Kidney epithelial cell (primary cell): ENCODE measurements at places on chromosomes 4 and X.

DNA sequence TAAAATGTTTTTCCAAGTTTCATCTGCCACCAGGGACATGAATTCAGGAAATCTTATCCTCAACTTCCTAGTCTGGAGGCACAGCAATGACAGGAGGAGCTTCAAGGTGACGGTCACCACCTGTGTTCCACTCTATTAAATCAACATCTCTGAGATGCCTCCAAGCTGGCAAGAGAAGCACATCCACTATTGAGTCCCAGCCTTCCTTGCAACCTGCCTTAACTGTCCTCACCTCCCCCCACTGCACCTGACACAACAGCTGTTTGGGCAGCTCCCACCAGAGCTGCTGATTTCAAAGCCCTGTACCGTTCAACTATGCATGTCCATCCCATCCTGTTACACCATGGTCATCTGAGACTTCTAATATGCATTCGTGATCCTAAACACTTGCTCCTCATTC, 123.4 kb downstream of the COL25A1 start:
- DNase-seq, result no peak

DNA sequence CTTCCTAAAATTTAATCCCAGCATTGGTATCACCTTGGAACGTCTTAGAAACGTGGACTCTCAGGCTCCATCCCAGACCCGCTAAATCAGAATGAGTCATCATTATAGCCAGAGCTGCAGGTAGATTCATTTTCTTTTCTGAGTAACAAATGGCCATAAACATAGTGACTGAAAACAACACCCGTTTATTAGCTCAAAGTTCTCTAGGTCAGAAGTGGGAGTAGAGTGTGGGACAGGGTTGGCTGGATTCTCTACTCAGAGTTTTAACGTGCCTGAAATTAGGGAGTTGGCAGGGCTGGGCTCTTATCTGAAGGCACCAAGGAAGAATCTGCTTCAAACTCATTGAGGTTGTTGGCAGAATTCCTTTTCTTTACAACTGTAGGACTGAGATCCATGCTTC, 101.8 kb upstream of the C1QTNF7 start:
- DNase-seq, result no peak

DNA sequence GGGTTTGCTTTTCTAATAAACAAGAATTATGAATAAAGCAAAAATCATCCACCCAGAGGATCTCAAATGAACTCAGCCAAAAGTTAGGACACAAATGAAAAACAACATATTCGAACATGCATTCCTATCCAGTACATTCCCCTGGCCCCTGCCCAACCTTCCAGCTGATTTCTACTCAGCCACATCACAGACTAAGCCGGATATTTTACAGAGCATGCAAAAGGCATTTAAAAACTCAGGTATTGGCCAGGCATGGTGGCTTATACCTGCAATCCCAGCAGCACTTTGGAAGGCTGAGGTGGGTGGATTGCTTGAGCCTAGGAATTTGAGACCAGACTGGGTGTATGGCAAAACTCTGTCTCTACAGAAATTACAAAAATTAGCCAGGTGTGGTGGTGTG, 54.6 kb downstream of the RELL1 start:
- no peak for DNase-seq

DNA sequence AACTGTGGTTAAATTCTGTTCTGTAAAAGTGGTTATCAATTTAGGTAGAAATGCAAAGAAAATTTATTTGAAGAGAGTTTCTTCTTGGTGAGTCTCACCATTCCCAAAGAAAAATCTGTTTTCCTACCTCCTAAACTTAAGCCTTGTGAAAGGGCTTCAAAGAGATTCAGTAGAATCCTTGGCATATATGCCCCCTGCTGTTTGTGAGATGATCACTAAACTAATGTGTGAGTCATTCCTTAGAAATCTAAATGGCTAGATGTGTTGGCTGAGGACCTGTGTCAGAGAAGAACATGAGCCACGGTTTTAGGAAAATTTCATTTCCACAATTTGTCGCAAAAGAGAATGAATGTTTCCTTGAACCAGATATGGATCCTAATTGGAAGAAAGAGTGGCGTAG, 260.9 kb downstream of the SLC7A11 start:
- no peak for DNase-seq

- DNase-seq, result no peak
These were observed 103.5 kb upstream of the OTUD4 start for GRCh38 chr4:145283909-145284308.

DNA sequence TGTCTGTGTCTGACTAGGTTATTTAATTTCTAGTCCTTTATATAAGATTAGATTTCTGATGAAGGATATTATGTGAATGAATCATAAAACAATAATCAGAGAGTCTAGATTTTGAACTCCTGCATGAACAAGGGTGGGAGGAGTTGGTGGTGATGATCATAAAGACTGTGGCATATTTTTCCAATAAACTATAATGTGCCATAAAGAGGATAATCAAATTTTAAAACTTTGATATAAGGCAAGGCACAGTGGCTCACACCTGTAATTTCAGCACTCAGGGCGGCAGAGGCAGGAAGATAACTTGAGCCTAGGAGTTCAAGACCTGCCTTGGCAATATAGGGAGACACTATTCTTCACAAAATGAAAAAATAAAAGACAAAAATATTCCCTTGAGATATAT, 473.3 kb downstream of the GABRG1 start:
- no peak for DNase-seq

DNA sequence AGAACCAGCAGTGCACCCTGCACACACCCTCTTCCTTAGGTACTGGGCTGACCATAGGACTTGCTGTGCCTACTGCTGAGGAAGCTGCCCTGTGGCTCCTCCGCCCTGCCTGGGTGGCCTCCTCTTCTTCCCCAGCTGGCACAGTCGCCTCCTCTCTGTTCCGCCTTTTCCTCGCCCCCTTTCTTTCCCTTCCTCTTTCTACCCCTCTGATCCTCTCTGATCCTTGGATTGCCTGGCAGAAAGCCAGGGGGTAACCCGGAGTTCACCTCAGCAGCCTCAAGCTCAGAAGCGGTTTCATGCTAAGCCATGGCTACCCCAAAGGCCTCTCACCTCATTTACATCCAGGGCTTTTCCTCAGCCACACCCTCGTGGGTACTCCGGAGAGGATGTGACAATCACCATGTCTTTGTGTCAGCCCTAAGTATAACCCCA, 136.2 kb downstream of the SMIM20 start:
- DNase-seq, result no peak

DNA sequence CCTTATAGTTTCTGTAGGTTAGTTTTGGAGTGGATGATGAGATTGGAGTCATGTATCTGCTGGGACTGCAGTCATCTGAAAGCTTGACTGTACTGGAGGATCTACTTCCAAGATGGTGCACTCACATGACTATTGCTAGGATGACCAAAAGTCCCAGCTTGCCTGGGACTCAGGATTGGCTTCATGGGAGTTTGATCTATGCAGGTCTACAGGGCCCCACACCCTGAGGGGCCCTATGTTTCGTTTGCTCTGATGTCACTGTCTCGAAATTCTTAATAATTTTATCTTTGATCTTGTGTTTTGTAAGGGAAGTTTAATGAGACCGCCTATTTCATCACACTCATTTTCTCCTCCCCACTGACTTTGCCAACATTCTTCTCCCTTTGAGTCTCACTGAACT, at the start of gene SMIM9:
TSS of gene SMIM9 (minus strand) at position 101 of the 400 bp plus-strand sequence. CDS start 3,806 bp downstream, outside the sequence.
- no peak for DNase-seq

- no peak for DNase-seq
These were observed 56.4 kb upstream of the PLAC8 start for GRCh38 chr4:83170952-83171399.

DNA sequence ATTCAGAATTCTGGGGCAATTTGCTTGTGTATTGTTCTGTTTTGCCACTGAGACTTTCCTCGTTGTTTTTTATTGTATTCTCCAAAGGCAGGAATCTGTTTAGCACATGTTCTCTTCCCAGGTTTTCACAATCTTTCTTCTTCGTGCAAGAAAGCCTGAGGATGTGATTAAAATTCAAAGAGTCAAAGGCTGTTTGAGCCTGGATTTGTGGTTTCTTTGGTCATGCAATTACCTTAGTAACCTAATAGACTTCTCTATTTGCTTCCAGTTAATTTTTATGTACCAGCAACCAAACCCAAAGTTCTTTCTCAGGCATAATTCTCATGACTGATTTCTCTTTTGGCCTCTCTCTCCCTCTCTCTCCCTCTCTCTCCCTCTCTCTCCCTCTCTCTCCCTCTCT, 1420.1 kb upstream of the TENM3 start:
- no peak for DNase-seq

- DNase-seq, result no peak
These were observed 17.1 kb upstream of the ARHGEF6 start for GRCh38 chrX:136797787-136798186.
